ENCODE measurements at places on chromosomes 2 and 18.

GRCh38 chr2:216110620-216111019 is 1.5 kb downstream of the XRCC5 start:
- DNase-seq, result no peak

DNA sequence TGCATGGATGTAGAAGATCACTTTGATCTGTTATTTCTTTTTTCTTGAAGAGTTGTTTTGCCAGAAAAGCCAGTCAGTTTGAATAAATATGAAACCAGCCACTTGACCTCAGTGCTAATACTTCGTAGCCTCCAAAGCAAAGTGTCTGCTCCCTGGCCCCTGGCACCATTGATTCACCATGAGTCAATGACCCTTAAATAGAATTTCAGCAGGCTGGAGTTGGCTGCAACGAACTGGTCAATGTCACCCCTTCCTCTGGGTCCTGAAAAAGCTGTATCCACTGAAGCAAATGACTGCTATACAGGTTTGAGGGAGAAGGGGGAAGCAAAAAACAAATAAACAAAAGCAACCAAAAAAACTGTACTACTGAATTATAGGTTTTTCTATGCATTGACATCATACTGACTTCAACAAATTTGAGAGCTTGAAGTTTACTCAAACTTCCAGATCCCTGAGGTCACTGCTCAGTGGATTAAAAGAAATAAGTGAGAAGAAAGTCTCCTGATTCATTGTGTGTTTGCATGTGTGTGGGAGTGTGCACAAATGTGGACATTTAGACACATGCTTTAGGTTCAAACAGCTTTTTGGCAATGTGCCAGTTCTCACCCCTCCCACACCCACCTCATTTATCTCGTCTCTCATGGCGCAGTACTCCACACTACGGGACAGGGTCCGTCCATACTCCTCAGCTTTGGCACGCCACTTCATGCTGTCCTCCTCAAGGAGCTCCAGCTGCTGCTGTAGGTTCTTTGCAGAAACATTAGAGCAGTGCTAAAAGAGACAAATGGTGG is 58.1 kb upstream of the TTN start:
- no peak for DNase-seq

GRCh38 chr2:145811276-145812164 is 1291.6 kb upstream of the ZEB2 start:
- no peak for DNase-seq

DNA sequence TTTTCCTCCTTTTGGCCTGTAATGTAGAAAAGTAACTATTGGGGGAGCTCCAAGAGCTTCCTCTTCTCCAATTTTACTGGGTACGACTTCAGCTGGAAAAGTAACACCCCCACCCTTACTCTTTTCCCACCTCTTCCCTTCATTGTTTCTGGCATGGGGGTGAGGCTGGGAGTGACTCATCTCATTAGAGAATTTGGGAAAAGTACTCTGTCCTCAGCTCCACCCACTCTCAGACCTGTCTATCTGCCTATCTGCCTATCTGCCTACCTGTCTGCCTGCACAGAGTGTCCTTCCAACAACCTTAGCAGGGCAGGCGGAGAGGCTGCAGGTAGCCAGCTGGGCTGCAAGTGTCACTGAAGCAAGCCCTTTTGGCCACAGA is 93.6 kb downstream of the EPHA4 start:
- DNase-seq, result no peak

- no peak for DNase-seq
Measured at GRCh38 chr2:211437396-211437795, 881.0 kb downstream of the CPS1 start.

DNA sequence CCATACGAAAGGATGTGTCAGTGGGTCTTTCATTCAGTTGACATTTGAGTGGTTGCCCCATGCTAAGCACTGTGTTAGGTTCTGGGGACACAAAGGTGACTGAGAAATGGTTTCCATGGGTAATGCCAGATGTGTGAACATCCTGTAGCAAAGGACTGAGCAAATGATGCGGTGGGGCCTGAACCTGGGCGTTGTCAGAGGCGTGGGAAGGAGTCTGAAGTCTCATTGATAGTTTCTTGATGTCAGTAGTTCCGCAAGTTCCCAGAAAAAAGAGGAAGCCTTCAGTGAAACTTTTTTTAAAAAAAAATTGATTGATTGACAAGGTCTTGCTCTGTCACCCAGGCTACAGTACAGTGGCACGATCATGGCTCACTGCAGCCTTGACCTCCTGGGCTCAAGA is 56.9 kb downstream of the LIMS1 start:
- DNase-seq, result no peak

DNA sequence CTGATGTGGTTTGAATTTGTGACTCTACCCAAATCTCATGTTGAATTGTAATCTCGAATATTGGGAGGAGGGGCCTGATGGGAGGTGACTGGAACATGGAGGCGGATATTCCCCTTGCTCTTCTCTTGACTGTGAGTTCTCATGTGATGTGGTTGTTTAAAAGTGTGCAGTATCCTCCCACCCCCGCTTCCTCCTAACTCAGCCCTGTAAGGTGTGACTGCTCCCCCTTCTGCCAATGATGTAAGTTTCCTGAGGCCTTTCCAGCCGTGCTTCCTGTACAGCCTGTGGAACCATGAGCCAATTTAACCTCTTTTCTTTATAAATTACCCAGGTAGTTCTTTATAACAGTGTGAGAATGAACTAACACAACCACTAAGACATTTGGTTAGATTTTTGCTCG is 458.4 kb downstream of the THSD7B start:
- DNase-seq, result no peak

- no peak for DNase-seq
Measured at GRCh38 chr2:140892911-140893637, 1237.7 kb downstream of the LRP1B start.

DNA sequence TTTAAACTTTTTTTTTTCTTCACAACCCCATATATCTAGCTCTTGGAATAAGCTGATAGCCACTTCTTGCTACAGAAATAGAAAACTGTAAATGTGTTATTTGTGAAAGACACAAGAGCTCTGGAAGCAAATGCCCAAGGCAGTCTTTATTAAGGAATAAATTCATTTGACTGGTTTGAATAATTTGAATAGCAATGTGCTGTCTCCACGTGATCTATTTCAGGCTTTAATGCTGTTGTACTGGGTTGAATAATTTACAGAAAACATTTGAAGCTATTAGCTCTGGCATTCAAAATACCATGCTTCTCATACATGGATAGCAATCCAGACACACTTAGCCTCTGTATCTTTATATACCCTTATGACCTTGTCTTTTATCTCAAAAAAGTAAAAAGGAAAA is 366.7 kb upstream of the KCNJ3 start:
- no peak for DNase-seq

DNA sequence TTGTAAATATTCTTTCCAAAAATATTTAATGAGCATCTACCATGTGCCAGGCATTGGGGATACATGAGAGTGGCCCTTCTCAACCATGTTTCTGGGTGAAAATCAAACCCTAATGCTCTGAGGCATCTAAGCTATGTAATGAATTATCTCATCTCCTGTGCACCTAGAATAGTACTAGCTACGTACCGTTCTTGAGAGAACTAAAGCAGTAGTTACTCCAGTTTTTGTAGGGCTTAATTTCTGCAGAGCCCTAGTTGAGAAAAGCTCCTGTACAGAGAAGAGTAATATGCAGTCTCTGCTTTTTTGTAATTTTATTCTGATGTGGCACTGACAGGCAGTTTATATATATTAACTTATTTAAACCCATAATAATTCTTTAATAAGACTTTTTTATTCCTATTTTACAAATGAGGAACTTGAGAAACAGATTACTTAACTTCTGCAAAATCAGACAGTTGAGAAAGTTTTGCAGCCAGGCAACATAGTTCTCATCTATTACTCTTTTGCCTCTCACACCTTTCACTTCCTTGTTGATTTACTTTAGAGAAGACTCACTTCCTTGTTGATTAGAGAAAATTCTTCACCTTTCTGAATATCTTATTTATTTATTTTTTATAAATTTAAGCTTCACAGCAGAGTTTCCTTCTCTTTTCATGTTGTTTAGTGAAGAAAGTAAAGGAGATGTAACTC is 3.1 kb downstream of the SPOPL start:
- no peak for DNase-seq

GRCh38 chr2:47767880-47768609 is 14.9 kb upstream of the MSH6 start:
- no peak for DNase-seq

- no peak for DNase-seq
Measured at GRCh38 chr2:173151671-173152401, 76.2 kb downstream of the MAP3K20 start.

GRCh38 chr2:88195246-88195645 is 25.1 kb downstream of the THNSL2 start:
- no peak for DNase-seq

GRCh38 chr2:203532957-203533658 is 2.0 kb downstream of the RAPH1 start:
- no peak for DNase-seq

GRCh38 chr18:23106575-23106974 is 28.7 kb upstream of the CABLES1 start:
- DNase-seq, result no peak

Measured in NCI-H2029 (cell line).